WTC11 (cell line): ENCODE measurements at places on chromosomes 6 and 20. TPM values are rescaled to one million over a fixed set of nuclear protein-coding genes. Genes with fewer than 3 reads are reported as not detected.

The EFCAB8 gene
- 0.17 to 0.55 TPM (median 0.32 TPM) in 3 replicates for total RNA-seq

The C6orf118 gene
- 0.22 to 0.69 TPM (median 0.25 TPM) in 3 replicates for total RNA-seq

The KIAA1755 gene
- 0.16 to 0.50 TPM (median 0.27 TPM) in 3 replicates for total RNA-seq

The HLA-DRA gene
- 2.8 to 3.9 TPM (median 3.6 TPM) in 3 replicates for total RNA-seq

The B4GALT5 gene
- total RNA-seq = 62.4 to 71.5 TPM (median 69.4 TPM) in 3 replicates

The APOM gene
- total RNA-seq = 3.5 to 4.6 TPM (median 4.3 TPM) in 3 replicates

The CRYBG1 gene
- total RNA-seq = 9.1 to 10.1 TPM (median 9.3 TPM) in 3 replicates

The PROKR2 gene
- total RNA-seq = 1.5 to 2.6 TPM (median 2.0 TPM) in 3 replicates

The VSX1 gene
- 0.23 TPM in 1 of 3 replicates, not detected in the others for total RNA-seq

The ANKS1A gene
- 32.7 to 35.0 TPM (median 32.7 TPM) in 3 replicates for total RNA-seq

The PAX1 gene
- not detected in 3 replicates for total RNA-seq

GRCh38 chr6:31680226-31681134, at the start of gene LY6G5C:
Gene LY6G5C (minus strand): TSS chr6:31681067. CDS start chr6:31680373, 694 bp downstream.
- peak; percentile 77 for DNase-seq

DNA sequence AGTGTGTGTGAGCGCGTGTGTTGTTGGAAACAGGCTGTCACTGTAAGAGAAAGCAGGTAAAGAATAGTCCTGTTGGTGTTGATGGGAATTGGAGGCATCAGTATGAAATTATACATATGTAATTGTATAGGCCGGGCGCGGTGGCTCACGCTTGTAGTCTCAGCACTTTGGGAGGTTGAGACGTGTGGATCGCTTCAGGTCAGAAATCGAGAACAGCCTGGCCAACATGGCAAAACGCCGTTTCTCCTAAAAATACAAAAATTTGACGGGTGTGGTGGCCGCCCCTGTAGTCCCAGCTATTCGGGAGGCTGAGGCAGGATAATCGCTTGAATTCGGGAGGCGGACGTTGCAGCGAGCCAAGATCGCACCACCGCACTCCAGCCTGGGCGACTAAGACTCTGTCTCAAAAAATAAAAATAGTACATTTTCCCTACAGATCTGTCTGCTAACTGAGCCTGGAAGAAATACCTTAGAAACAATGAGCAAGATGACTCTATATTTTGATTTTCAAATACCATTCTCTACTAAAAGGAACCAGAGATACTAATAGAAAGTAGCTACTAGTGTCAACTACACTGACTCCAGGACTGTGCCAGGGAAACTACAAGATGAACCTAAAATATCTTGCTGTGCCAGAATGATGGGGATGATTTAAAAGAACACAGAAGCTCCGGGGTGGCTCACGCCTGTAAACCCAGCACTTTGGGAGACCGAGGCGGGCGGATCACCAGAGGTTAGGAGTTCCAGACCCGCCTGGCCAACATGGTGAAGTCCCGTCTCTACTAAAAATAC, 110.8 kb downstream of the TRIM27 start:
- no peak for DNase-seq

GRCh38 chr6:21348504-21349195, 244.9 kb upstream of the SOX4 start:
- peak; percentile 29 for DNase-seq

DNA sequence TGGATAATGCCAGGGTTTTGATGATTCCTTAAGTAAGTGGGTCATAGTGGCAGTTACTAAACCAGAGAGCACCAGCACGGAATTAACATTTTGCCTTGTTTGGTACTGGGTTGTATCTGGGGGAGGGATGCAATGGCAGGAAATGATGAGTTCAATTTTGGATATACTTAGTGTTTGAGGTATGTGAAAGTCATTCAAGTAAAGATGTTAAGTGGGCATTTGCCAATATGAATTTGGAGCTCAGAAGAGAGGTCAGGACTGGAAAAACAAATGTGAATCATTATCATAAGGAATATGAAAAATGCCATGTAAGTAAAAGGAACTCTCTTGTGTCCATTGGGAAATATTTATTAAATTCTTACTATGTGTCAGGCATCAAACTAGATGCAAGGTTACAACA, 6.2 kb downstream of the PXT1 start:
- DNase-seq = no peak

DNA sequence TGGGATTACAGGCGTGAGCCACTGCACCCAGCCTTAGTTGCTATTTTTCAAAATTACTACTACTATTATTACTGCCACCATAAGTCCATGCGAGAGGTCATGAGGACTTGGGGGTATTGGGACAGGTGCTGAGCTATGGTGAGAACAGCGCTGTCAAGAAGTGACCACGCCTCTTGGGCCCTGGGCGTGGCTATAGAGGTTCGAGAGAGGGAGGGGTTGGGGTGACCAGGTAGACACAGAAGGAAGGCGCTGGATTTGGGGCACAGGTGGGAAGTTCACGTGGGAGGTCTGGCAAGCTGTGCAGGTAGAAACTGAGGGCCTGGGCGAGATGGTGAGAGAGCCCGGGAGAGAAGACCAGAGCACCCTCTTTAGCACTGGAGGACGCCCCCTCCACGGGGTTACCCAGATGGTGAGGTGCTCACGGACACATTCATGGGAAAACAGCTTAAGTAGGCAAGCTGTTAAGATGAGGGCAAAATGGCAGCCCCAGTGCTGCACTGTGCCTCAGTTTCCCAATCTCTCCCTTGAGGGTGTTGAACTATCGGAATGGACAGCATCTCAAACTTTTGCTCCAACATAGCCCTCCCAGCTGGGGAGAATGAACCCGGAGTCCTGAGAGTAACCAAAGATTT, 61.0 kb downstream of the RAB44 start:
- peak; percentile 59 for DNase-seq

GRCh38 chr20:10634683-10635411, 39.0 kb downstream of the JAG1 start:
- no peak for DNase-seq

DNA sequence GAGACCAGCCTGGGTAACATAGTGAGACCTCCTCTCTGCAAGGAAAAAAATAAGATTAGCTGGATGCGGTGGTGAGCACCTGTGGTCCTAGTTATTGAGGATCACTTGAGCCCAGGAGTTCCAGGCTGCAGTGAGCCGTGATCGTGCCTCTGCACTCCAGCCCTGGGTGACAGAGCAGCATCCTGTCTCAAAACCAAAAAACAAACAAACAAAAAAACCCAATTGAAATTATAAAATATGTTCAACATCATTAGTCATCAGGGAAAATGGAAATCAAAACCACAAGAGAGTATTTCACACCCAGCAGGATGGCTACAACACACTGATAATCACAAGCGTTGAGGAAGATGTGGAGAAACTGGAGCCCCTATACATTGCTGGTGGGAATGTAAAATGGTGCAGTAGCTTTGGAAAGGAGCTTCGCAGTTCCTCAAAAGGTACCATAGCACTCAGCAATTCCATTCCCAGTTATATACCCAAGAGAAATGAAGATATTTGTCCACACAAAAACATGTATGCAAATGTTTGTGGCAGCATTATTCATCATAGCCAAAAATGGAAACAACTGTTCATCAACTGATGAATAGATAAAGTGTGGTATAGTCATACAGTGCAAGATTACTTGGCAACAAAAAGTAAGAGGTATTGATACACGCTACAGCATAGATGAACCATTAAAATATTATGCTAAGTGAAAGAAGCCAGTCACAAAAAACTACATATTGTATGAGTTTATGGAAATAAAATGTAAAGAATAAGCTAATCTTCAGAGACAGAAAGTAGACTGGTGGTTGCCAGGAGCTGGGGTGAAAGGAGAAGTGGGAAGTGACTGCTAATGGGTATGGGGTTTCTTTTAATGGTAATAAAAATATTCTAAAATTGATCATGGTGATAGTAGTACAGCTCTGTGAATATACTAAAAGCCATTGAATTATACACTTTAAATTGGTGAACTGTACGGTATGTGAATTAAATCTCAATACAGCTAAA, 38.7 kb upstream of the RIPOR2 start:
- DNase-seq = no peak

DNA sequence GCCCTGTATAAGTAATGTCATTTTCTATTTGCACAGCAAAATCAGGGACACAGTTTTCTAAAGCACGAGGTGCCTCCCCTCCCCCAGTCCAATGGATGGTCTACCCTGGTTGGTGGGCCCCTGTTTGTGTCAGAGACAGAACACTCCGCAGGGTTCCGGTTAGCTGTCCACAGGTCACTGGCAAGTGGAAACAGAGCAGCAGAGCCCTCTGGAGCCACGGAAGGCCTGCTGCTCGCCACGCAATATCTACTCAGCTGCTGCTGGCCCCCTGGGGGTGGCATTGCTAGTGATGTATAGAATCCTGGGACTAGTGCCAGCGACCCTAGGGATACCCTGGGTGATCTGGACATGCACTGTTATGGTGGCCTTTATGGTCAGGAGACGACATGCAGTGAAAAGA, 50.4 kb downstream of the RIN2 start:
- no peak for DNase-seq

- no peak for DNase-seq
These were observed 31.0 kb downstream of the SIRPB1 start for GRCh38 chr20:1588533-1589460.

DNA sequence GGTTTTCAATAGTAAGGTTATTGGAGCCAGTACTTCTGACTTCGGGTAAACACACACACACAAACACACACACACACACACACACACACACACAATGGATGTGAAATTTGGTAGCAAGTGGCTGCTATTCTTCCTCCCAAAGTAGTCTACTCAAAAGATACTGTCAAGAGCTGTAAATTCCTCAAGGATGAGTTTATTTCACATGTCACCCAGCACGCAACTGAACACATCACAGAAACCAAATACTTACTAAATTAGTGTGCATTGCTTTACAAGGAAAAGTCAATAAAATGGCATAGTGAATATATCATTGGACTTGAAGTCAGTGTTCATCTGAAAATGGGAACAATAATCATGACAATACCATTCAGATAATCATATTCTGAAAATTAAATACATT, 32.9 kb downstream of the MMUT start:
- DNase-seq = no peak

GRCh38 chr20:54054516-54054915, 15.9 kb downstream of the BCAS1 start:
- DNase-seq = no peak

DNA sequence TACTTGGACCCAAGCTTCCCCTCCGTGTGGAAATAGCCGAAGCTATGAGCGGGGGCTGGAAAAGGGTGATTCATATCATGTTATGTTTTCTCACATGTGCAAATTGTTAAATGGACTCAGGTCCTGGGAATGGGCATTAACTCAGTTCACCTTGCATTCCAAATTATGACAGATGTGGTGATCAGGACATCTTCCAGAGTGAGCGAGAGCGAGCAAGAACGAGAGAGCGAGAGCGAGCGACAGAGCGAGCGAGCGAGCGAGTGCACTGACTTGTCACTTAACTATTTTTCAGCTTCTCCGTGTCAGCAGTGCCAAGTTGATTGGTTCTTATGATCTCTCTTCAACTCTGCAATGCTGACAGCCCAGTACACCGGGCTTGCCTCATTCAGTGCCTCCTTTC, 437.4 kb upstream of the NRSN1 start:
- no peak for DNase-seq

- no peak for DNase-seq
These were observed 44.7 kb downstream of the NFATC2 start for GRCh38 chr20:51497542-51498467.

- DNase-seq = no peak
These were observed 55.4 kb upstream of the MOXD1 start for GRCh38 chr6:132456700-132457143.

DNA sequence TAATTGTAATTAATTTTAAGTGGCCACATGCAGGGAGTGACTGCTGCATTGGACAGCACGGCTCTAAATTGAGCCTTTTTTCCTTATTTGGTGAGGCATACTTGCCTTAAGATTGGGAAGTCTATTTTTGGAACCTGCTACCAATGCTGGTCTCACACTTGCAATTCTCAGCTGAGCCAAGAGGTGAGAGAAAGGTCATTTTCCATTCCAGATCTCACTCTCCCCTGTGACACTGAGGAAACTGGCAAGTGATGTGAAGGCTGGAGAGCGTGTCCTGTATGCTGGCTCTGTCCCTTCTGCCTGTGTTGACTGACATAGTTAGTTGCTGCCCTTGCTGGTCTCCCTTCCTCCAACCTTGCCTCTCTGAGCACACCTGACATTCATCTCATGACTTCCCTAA, 735 bp upstream of the MOG start:
- no peak for DNase-seq

DNA sequence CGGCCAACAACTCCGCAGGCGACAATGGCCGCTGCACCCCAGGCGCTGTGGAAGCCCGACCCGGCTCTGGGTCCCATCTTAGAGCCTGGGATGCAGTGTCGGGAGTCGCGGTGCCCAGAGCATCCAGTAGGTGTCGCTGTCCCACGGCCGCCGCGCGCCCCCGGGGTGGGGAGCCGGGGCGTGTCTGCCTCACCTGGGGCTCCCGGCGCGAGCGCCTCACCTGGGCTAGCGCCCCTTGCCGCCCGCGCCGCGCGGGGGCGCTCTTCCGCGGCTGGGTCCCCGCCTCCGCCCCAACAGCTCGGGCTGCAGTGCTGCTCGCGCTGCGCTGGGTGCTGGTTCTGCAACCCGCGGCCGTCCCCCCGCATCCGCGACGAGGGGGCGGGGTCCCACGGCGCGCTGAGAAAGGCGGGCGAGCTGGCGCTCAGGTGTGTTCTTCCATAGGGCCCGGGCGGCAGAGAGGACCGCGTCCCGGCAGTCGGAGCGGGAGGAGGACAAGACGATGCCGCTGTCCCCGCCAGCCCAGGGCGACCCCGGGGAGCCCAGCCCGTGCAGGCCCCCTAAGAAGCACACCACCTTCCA, at the start of gene CRYBG1:
TSS of gene CRYBG1 (plus strand) at position 308 of the 579 bp plus-strand sequence. CDS start at position 500, 192 bp downstream.
- peak; percentile 93 for DNase-seq

- no peak for DNase-seq
These were observed 7.5 kb upstream of the CCDC28A start for GRCh38 chr6:138765896-138766655.

DNA sequence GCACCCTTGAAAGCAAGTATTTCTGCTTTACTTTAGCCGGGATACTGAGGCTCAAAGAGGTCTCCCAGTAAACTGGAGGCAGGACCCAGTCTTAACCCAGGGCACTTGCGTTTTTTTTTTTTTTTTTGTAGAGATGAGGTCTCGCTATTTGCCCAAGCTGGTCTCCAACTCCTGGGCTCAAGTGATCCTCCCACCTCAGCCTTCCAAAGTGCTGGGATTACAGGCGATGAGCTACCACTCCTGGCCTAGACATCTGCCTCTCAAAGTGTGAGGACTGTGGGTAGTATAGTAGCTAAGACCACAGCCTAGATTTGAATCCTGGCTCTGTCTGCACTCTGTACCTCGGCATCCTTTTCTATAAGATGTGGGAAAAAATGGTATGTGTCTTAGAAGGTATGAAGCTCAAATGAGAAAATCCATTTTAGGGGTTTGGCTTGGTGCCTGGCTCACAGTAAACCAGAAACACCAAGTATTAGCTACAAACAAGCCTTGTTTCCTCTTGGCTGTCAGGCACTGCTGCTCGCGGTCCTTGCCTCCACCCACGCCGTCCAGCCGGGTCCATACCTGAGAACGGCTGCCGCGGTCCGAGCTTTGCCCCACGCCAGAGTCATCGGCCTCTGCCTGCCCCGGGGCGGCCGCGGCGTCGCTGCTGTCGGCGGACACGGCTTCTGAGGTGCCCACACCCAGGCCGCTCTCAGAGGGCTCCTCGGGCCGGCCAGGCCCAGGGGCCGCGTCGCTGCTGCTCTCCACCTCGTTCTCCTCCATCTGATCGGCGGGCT, 1.2 kb downstream of the ZNF335 start:
- DNase-seq = no peak

- DNase-seq = no peak
These were observed 6.2 kb downstream of the DUSP22 start for GRCh38 chr6:298233-299103.
